ENCODE measurements at places on chromosomes 7 and 10. TPM values are rescaled to one million over a fixed set of nuclear protein-coding genes. Genes with fewer than 3 reads are reported as not detected.

The FAM180A gene
- total RNA-seq, result 0.51 TPM

GRCh38 chr7:90789736-90790306 lies 193.7 kb downstream of the CDK14 start:
- DNase-seq, result no peak

DNA sequence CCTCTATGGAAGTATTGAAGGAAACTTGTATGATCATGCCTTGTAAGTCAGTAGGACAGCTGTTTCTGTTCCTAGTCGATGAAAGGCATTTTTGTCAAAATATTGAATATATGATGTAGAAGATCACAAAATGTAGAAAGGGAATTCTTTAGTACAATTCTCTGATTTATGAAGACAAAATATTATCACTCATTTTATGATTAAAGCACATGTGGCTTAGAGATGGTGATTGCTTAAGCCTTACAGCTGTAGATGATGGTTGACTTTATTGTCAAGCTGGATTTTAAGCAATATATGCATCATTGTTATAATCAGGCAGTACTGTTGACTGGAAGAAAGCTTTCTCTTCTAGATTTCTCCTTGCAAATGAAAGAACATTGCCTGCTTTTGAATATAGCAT lies 26.4 kb downstream of the MXI1 start:
- no peak for DNase-seq

DNA sequence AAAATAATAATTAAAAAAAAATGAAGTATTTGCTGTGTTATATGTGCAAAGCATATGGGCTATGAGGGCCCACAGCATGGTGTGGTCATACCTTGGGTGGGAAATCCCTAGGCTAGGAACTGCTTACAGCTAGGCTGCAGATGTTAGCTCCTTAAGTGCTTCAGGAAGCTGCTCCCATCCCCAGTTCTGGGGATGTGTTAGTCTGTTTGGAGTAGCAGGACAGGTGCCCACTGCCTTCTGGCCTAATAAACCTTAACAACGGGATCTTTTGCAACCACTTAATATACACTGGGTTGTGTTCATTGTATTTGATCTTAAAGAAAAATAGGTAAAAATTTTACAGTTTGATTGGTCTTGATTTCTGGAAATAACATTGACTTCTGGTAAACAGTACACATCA lies 46.3 kb downstream of the HK1 start:
- DNase-seq, result no peak

DNA sequence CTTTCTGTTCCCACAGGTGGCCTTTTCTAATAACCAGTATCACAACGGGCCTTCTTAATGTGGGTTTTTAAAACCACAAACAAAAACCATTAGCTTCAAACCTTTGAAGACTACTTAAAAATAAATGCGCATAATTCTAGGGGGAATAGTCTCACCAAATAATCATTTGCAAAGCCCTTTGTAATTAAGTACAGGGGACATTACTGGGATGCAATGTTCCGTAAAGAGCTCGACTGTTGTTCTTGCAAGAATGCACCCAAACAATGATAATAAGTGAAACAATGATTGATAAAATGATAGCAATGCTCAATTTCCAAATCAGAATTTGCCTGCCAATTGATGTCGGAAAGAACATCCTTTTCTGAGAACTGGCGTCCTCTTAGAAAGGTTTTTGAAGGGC lies 589.1 kb upstream of the ADARB2 start:
- DNase-seq, result no peak

DNA sequence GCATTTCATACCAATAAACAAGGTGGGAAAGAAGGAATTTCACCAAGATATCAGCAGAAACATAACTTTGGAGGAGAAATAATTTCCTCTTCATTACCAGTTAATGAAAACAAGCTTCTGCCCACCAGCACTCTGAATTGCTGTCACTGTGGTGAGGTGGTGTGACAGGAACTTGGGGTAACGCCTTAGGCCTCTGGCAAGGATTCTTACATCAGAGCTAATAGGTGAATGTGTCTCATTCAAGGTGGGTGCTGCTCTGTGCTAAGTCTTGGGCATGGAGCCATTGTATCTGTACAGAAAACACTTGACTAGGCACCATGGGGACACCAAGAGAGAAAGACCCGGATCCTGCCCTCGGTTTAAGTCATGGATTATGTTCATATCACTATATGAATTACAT lies 8.3 kb upstream of the LOXL4 start:
- no peak for DNase-seq

DNA sequence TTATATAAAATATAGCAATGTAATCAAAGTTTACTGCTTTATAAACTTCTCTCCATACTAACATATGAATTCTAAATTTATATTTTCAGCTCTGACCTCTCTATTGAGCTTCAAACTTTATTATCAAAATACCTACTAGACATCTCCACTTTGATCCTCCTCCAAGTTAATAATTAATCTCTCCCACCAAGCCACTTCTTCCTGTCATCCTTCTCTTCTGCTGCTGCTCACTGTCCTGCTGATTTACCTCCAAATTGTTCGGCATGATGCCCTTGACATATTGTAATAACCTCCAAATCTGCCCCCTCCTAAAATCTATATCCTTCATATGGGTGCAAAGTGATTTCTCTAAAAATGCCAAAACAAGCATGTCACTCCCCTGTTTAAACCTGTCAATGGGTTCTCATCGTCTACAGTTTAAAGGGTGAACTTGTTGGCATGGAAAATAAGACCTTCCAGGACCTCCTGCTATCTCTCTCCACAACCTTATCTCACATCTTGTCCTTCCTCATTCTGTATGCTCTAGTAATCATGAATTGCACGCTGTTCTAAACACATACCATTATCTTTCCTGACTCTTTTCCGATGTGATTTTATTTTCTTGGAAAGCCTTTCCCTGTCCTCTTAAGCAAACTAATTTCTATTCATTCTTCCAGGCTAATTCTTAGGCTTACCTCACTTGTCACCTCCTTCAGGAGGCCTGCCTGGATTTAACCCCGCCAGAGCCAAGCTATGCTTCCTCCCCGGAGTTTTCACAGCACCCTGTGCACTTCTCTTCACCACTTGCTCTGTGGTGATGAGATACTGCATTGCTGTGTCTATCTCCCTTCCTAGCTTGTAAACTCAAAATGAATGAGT lies 52.1 kb upstream of the STK17A start:
- no peak for DNase-seq

DNA sequence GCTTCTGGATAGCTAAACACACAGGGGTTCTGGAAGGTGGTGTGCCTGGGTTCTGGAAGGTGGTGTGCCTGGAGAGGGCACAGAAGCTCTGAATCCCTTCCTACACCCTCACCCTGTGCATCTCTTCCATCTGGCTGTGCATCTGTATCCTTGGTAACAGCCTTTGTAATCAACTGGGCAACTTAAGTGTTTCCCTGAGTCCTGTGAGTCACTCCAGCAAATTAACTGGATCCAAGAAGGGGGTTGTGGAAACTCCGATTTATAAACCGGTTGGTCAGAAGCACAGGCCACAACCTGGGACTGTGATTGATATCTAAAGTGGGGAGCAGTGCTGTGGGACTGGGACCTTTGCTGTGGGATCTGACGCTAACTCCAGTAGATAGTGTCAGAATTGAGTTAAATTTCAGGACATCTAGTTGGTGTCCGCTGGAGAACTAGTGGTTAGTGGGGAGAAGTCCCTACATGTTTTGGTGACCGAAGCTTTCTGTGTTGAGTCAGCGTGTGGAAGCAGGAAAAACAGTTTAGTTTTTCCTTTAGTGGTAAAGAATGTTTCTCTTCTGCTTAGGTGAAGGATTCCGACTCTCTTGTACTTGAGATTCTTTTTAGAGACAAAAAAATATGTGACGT lies 228.1 kb downstream of the BMPER start:
- no peak for DNase-seq

The CDK14 gene
- 16.5 TPM for total RNA-seq
